ENCODE measurements at places on chromosomes 7 and 10.
A peak's percentile ranks its signal among the peaks of the same experiment; 100 is the strongest.

- DNase-seq: no peak
Observed at GRCh38 chr7:112271162-112271561, 64.7 kb downstream of the ZNF277 start.

GRCh38 chr7:12685550-12685949 is 1.9 kb upstream of the ARL4A start:
- DNase-seq: peak; percentile 6

- DNase-seq: no peak
Observed at GRCh38 chr7:1645071-1645409, 25.0 kb upstream of the ELFN1 start.

- DNase-seq: no peak
Observed at GRCh38 chr7:39621261-39621660, 2.1 kb upstream of the RALA start.

- DNase-seq: no peak
Observed at GRCh38 chr10:116690356-116691322, 51.7 kb downstream of the HSPA12A start.

DNA sequence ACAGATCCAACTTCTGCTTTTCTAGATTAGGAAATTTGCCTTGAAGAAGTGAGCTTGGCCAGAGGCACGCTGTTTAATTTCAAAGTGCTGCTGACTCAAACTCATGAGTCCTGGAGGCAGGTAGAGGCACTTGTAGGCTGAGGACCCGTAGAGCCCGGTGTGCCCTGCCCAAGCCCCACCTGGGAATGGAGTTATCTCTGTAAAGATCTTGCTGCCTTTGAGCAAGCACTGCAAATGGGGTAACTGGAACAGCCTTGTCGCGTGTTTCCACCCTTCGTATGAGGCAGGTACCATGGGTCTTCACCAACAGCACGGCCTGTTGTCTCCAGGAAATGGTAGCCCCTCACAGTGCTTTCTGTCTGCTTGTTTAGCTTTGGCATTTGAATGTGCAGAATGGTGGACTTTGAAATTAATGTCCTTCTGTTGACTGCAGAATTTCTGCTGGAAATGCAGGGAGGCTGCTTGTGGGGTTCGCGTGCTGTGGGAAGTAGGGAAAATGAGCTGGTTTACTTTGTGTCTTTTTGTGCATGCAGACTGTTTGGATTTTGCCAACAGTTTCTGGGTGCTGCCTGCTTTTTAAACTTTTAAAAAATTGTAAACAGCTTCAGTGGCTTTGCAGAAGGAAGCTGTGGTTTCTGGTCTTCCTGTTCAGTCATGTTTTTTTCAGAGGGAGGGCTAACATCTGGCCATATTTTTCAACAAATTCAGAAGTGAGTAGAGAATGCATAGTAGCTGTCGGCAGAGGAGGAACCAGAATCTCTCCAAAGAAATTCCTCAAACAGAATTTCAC is 27.2 kb downstream of the CCM2 start:
- DNase-seq: peak; percentile 23

GRCh38 chr7:97421307-97421930 is 303.9 kb downstream of the SDHAF3 start:
- no peak for DNase-seq

- DNase-seq: no peak
Observed at GRCh38 chr10:12700557-12700874, 301.0 kb downstream of the CCDC3 start.

GRCh38 chr7:5214236-5214635 is 24.2 kb downstream of the WIPI2 start:
- no peak for DNase-seq

- DNase-seq: no peak
Observed at GRCh38 chr7:25844102-25844870, 307.7 kb upstream of the NFE2L3 start.

DNA sequence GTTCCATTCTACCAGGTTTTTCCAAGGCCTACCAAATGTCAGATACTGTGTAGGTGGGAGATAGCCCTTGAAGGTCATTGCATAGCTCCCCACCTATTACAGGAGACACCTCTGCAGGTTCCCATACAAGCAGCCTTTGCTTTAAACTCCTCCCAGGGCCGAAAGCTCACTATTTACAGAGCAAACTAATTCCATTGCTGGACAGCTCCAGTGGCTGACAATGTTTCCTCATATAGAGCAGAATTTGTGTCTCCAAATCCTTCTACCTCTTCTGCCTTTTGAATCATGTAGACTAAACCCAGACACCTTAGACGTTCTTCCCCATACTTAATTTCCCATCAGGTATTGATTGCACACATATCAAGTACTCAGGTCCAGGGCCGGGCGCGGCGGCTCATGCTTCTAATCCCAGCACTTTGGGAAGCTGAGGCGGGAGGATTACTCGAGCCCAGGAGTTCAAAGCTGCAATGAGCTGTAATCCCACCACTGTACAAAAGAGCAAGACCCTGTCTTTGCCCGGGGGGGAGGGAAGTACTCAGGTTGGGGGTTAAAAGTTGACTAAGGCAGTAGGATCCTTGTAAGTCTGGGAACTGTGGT is 2.1 kb downstream of the CNNM1 start:
- DNase-seq: no peak

GRCh38 chr7:63900394-63901203 is 98.0 kb upstream of the ZNF722 start:
- peak; percentile 84 for DNase-seq

GRCh38 chr7:47518827-47519226 is 63.1 kb downstream of the TNS3 start:
- DNase-seq: no peak

DNA sequence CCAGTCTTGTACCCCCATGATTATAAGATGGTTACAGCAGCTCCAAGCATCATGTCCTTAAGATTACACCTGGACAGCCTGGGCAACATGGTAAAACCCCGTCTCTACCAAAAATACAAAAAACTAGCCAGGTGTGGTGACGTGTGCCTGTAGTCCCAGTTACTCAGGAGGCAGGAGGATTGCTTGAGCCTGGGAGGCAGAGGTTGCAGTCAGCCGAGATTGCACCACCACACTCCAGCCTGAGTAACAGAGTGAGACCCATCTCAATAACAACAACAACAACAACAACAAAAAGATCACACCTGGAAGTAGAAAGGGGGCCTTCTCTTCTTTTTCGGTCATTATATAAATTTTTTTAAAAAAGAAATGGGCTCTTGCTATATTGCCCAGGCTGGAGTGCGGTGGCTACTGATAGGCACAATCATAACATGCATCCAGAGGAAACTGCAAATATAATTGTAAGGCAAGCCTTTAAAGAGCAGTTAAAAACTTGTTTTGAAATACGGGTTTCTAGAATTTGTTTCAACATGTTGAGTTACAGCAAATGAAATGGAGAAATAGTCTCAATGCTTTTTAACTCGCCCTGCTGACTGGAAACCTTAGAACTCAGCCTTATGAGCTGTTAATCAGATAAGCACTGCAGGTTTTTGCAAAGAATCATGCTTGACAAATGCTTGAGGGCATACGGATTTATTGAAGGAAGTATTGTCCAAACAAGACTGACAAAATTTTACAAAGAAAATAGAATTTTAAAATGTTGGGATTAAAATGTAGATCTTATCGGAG is 4.7 kb upstream of the ENTPD7 start:
- no peak for DNase-seq

GRCh38 chr7:157943561-157943960 is 606.8 kb downstream of the DNAJB6 start:
- DNase-seq: no peak

DNA sequence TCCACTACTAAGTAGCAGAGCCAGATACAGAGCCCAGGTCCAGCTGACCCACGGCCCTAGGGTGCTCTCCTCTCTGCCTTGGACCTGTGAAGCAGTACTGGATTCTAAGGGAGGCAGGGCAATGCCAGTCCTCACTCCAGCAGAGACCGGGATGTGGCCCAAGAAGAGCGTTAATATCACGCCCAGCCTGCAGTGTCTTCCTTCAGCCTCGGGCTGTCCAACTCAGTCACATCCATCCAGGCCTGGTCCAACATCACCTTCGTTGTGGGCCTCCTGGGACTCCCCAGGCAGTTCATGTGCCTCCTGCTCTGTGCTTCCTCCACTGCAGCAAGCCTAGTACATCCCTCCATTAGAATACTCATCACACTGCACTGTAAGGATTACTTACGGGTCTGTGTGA is 114.5 kb downstream of the GRID1 start:
- no peak for DNase-seq

GRCh38 chr10:117345143-117345542 is 30.1 kb downstream of the PDZD8 start:
- DNase-seq: no peak

DNA sequence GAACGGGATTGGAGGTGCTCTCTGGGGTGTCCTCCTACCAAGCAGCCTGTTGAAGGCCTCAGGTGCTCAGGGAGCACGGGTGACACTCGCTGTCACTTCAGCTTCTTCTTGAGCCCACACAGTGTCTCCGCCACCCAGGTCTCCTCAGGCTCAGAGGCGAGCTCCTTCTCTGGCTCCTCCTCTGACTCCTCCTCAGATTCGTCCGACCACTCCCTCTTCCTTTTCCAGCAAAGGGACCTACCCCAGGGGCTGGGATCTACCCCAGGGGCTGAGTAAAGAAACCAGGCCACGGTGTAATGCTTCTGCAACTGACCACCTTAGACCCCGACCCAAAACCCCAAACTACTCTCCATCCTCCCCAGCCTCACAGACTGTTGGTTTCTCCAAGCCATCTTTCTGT is 9.2 kb upstream of the RBAK start:
- DNase-seq: no peak

- DNase-seq: no peak
Observed at GRCh38 chr7:108492742-108493141, 33.2 kb downstream of the PNPLA8 start.

DNA sequence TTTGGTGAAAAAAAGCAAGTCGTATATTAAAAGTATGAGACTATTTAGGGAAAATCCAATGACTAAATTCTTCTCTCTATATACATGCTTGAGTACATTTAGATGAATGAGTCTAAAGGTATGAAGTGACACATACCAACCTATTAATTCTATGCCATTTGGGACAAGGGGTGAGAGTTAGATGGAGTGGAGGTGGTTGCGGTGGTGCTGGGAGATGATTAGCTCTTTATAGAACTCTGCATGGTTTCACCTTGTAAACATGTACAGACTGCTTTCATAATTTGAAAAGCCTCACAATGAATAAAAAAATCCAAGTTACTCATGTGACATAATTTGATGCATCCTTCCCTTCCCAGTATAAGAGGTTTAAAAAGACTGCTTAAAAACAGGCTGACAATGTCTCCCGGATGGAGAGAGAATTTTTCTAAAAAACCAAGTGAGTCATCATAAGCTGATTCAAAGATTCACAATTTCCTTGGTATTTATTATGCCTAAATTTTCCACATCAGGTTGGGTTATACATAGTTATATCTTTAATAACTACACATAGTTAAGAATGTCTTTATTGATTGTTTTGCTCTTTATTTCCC is 572.8 kb downstream of the REEP3 start:
- no peak for DNase-seq

- DNase-seq: no peak
Observed at GRCh38 chr10:6297951-6298381, 95.2 kb downstream of the PFKFB3 start.

DNA sequence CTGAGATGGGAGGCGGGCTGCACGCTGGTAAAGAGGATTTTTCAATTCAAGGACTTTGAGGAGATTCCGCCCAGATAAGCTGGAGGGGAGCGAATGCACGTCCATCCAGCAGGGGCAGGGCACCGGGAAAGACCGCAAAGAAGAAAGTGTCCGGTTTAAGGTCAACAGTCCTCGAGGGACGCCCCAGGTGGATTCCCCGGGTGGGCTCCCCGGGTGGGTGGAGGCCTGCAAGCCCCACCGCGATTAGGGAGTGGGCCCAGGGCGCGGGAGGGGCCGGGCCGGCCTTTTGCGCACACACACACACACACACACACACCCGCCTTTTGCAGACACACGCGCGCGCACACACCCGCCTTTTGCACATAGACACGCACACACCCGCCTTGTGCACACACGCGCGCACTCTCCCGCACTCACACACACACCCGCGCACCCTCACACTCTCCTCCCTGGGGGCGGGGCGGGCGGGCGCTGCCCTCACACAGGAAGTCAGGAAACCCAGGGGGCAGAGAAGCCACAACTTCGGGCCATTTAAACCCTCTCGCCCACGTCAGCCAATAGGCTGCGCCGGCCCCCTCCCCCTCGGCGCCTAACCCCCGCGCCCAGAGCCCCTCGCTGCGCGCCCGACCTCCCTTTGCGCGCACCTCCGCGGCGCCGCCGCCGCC is 615 bp downstream of the ARHGAP12 start:
- no peak for DNase-seq

DNA sequence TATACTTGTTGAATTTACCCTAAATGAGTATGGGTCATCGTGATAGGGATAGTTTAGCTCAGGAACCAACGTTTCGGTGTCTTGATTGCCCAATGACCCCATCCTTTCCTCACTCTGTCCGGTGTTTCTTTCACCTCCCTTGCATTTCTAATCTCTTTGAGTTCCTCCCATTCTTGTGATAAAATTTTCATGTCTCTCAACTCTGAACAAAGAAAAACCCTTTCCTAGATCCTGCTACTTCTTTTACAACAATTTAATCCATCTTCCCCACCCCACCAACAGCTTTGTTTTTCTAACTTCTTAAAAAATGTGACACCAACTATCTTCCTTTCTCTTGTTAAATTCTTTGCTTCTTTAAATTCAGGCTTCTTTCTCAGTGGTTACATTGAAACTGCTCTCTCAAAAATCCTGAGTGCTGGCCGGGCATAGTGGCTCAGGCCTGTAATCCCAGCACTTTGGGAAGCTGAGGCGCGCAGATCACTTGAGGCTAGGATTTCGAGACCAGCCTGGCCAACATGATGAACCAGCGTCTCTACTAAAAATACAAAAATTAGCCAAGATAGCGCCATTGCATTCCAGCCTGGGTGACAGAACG is 130.3 kb upstream of the MINDY3 start:
- DNase-seq: no peak

- no peak for DNase-seq
Observed at GRCh38 chr10:124568339-124568738, 106.7 kb downstream of the LHPP start.

- DNase-seq: no peak
Observed at GRCh38 chr7:47672977-47673381, 91.1 kb upstream of the TNS3 start.

DNA sequence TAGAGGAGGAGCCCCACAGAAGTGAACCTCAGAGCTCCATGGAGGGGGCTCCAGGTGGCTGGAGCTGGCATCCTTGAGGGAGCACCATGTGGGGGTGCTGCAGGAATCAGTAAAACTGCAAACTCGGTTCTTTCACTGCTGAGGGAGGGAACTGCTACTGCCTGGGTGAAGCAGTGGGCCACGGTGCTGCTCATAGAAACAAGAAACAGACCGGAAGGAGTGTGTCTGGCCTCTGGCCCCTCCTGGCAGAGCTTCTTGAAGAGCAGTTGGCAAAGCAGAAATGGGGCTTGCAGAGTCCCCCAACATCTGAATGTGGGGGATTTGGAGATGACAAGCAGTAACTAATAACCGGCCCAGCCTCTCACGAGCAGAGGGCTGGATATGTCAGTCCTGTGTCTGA is 23.8 kb downstream of the TACC2 start:
- no peak for DNase-seq

DNA sequence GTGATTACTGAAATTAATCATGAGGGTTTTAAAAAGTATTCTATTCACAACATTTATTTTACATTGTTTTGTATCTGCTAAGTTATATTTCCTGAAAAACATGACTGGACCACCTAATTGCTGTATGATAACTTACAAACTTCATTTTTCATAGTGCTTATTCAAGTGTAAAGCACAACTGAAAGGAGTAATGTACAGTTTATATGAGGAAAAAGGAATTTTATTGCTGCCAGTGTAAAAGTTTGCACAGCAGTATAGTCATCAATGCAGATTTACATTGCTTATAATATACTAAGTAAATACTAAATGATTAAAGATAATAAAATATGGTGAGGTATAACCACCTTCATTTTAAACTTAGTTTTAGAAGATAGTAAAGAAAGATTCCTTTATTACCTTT is 4.0 kb downstream of the PTEN start:
- DNase-seq: no peak

- DNase-seq: no peak
Observed at GRCh38 chr7:157310676-157311185, 26.1 kb upstream of the DNAJB6 start.

Measured in stimulated activated CD8-positive, alpha-beta memory T cell treated with anti-CD3 and anti-CD28 coated beads, Interleukin-2, amount 100 ng/mL, for 1 hour (primary cell).